ENCODE measurements at places on chromosomes 5 and 9.

DNA sequence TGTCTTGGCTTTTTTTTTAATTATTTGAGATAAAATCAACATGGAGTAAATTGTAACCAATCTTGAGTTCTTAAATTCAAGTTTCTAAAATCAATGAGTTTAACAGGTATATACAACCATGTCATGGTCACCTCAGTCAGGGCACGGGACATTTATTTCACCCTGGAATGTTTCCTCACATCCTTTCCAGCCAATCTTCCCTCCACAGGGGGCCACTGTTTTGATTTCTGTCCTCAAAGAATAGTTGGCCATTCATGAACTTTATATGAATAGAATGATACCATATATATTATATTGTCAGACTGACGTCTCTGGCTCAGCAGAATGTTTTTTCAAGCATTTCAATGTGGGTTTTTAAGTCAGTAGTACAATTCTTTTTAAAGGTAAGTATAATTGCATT is 806 bp downstream of the ZNF474 start:
- no peak for DNase-seq

GRCh38 chr9:38372762-38373619 is 19.5 kb upstream of the ALDH1B1 start:
- no peak for DNase-seq

GRCh38 chr5:144206141-144206540 is 35.5 kb downstream of the KCTD16 start:
- no peak for DNase-seq

DNA sequence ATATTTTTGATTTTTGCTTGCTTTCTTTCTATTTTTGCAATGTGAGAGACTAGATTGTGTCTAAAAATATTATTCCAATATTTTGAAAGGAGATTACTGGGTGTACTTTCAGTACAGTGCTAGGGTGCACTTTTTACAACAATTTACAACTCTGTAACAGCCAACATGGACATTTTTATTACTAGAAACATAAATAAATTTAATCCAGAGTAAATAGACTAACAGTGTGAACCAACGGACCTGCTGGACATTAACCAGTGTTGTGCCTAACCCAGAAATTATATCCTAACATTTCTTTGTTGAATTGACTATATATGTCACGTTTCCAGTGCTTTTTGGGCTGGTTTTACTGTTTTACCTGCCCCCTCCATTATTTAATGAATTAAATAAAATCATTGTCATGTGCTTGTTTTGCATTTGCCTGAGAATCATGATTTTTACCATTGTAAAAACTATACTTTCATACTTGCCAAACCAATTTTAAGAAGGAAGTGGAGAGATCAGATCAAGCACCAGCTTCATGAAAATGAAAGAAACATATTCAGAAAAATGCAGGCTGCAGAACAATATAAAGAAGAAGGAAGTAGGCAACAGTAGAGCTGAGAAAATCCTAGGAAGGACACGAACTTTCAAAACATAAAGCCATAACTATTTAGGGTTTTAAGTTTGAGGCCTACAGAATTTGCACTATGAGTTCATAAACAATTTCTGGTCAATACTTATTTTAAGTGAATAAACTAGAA is 400.8 kb upstream of the PIK3R1 start:
- DNase-seq = no peak

- DNase-seq = peak; percentile 79
Measured at GRCh38 chr5:173293817-173294672, 34.2 kb downstream of the STC2 start.

- peak; percentile 95 for DNase-seq
Measured at GRCh38 chr9:128724744-128725211, 851 bp upstream of the ZDHHC12 start.

- DNase-seq = peak; percentile 46
Measured at GRCh38 chr5:133611357-133612248, 738 bp downstream of the FSTL4 start.

GRCh38 chr5:174616036-174616435 is 108.3 kb upstream of the MSX2 start:
- no peak for DNase-seq

DNA sequence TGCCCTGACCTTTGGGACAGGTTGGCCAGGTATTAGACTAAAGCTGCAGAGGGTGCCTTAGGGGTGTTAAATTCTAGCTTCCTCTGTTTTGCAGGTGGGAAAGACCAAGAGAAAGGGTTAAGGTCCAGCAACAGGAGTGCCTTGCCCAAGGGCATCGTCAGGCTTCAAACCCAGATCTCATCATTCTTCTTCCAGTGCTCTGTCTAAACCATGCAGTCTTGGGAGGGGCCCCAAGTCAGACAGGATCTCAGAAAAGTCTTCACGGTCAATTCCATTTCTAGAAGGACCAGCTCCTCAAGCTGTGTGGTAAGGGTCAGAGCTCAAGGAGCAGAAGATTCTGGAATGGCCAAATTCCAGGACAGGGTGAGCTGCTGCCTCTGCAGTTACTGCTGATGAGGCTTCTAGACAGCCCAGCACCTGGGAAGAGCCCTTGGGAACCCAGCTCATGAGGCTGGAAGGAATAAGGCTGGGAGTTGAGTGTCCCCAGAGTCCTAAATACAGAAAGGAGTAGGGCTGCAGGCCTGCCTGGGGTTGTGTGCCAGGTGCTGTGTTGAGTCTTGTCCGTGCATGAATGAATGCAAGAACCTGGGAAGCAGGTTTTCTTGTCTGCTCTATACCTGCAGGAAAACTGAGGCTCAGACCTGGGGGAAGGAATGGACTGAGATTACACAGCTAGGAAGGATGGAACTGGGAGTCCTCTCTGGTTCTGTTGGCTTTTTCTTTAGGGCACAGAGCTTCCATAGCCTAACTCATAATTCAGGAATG is 69.3 kb downstream of the WWC1 start:
- no peak for DNase-seq

DNA sequence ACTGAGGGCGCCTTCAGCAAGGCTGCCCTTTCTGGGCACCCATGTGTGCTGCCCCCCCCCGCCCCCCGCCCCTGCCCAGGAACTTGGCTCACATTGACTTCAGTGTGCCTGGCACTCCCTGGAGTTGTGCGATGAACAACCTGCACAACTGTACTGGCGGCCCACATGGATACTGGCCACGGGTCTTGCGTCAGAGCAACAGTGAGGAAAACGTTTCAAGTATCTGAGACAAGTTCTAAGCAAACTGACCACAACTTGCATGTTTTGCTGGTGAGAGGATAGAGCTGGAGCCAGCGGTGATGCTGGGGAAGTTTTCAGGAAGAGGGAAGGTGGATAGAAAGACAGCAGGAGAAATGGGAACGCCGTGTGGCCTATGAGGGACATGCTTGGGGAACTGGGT is 45.4 kb downstream of the HABP4 start:
- DNase-seq = no peak

GRCh38 chr9:106918825-106919509 is 56.0 kb downstream of the ZNF462 start:
- DNase-seq = no peak
